ENCODE measurements at places on chromosomes 12 and 14. TPM values are rescaled to one million over a fixed set of nuclear protein-coding genes. Genes with fewer than 3 reads are reported as not detected.

DNA sequence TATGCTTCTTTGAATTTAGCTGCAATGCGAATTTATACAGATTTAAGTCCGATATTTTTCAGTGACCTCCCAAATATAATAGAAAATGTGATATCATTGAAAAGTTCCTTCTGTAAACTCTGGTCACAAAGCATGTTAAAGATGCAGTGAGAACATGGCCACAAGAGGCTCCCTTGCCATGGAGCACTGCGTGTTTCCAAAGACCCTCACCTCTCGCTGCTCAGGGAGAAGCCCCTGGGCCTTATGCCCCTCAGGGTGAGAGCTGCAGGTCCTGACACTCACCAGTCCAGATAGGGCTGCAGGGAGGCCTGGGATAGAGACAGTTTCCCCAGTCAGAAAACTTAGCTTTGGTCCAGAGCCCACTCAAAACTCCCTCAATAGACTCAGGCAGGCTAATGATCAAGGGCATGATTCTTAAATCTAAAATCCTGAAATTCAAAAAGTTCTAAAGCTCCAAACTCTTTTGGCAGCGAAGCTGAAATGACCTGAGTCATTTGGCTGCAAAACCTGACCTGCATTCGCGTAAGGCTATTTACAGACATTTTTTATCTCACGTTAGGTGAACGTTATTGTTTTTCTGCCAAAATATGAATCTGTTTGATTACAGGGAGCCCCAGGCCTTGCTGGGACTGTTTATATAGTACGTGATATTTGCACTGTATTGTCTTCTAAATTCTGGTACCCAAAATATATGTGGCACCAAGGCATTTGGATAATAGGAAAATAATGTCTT, 67.8 kb downstream of the CAPZA3 start:
- H3K4me1 ChIP-seq: peaks cover 9% of the 10 kb centered on the region
- H3K36me3 ChIP-seq: no peaks in the 10 kb centered on the region
- no peaks in the 10 kb centered on the region for H3K27me3 ChIP-seq
- no peak for DNase-seq
- no peak overlapping the region for H3K4me3 ChIP-seq
- no peak overlapping the region for H3K27ac ChIP-seq

- H3K27ac ChIP-seq: no peak overlapping the region
- no peak overlapping the region for H3K4me3 ChIP-seq
- H3K4me1 ChIP-seq: no peaks in the 10 kb centered on the region
- no peak for DNase-seq
- no peaks in the 10 kb centered on the region for H3K27me3 ChIP-seq
Observed at GRCh38 chr12:111976291-111976690, 36.7 kb downstream of the TMEM116 start.

DNA sequence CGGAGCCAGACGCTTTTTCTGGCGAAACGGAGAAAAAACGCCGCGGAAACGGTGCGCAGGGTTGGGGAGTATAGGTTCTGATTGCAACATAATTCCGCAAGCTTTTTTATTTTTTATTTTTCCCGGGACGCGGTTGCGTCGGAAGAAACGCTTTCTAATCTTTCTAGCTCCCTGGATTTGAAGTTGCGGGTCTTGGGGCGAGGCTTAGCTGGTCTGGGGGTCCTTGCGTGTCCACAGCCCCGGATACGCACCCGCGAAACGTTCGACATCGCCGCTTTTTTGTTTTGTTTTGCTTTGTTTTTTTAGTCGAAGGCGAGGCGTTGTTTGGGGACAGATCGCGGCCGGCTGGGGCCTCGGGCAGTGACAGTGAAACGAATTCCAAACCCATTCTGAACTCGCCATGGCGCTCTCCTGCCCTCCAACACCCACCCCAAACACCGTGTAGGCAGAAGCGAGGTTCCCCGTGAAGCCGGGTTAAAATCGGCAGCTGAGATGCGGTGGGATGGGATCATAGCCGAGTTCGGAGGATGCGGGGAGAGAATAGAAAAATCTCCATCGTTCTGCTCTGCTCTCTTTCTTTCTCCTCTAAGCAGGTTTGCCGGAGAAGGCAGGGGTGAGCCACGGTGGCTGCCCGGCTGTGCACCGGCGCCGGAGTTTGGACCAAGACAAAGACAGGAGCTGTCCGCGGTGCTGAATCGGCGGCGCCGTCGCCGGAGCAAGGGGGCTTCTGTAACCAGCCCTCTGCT, 8.1 kb upstream of the LHX5 start:
- DNase-seq: no peak
- no peaks in the 10 kb centered on the region for H3K36me3 ChIP-seq
- H3K4me1 ChIP-seq: no peaks in the 10 kb centered on the region
- H3K27me3 ChIP-seq: peaks cover 66% of the 10 kb centered on the region
- H3K27ac ChIP-seq: no peak overlapping the region

DNA sequence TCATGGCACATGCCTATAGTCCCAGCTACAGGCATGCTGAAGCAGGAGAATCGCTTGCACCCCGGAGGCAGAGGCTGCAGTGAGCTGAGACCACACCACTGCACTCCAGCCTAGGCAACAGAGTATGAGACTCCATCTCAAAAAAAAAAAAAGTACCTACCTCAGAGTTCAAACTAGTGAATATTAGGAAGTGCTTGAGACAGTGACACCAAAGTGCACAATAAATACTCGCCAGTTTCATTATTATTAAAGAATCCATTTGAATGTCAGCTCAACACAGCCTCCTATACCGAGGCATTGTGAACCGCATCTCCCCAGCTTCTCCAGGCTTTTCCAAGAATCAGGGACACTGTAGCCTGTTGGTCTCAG, 5.0 kb downstream of the GAPDH start:
- DNase-seq: no peak
- H3K4me3 ChIP-seq: no peak overlapping the region
- H3K4me1 ChIP-seq: peaks cover 45% of the 10 kb centered on the region
- H3K36me3 ChIP-seq: peaks cover 14% of the 10 kb centered on the region
- H3K27me3 ChIP-seq: no peaks in the 10 kb centered on the region

GRCh38 chr12:32230613-32230993, 124.0 kb downstream of the BICD1 start:
- DNase-seq: no peak
- no peak overlapping the region for H3K27ac ChIP-seq
- no peaks in the 10 kb centered on the region for H3K4me1 ChIP-seq
- no peaks in the 10 kb centered on the region for H3K36me3 ChIP-seq
- H3K27me3 ChIP-seq: no peaks in the 10 kb centered on the region

GRCh38 chr12:89392391-89392790, 40.1 kb upstream of the DUSP6 start:
- H3K27me3 ChIP-seq: no peaks in the 10 kb centered on the region
- DNase-seq: no peak
- peaks cover 15% of the 10 kb centered on the region for H3K4me1 ChIP-seq
- no peak overlapping the region for H3K4me3 ChIP-seq
- H3K27ac ChIP-seq: no peak overlapping the region

GRCh38 chr14:103343164-103343879, 9.3 kb downstream of the EIF5 start:
- H3K27me3 ChIP-seq: no peaks in the 10 kb centered on the region
- no peak for DNase-seq
- H3K4me1 ChIP-seq: no peaks in the 10 kb centered on the region
- H3K4me3 ChIP-seq: no peak overlapping the region

The BCL11B gene
- 0.11 TPM for total RNA-seq

- DNase-seq: no peak
- no peak overlapping the region for H3K27ac ChIP-seq
- no peaks in the 10 kb centered on the region for H3K4me1 ChIP-seq
- H3K4me3 ChIP-seq: no peak overlapping the region
- no peaks in the 10 kb centered on the region for H3K27me3 ChIP-seq
Observed at GRCh38 chr14:38138473-38139138, 69.1 kb upstream of the SSTR1 start.

- no peaks in the 10 kb centered on the region for H3K4me1 ChIP-seq
- no peak overlapping the region for H3K4me3 ChIP-seq
- DNase-seq: no peak
Observed at GRCh38 chr14:97057238-97058073, 260.3 kb downstream of the VRK1 start.

Measured in heart left ventricle (tissue), 16 donors.